ENCODE measurements at places on chromosomes 4 and X. TPM values are rescaled to one million over a fixed set of nuclear protein-coding genes. Genes with fewer than 3 reads are reported as not detected.

Gene SPANXN1
- total RNA-seq, result not detected

Gene ADAMTS3
- 0.12 TPM for total RNA-seq

Gene TRPC3
- 2.9 TPM for total RNA-seq

Gene OPN1MW2
- not detected for total RNA-seq

Gene CXorf51B
- total RNA-seq, result not detected

Gene ETDB
- total RNA-seq, result not detected

Gene RAB41
- total RNA-seq, result not detected

DNA sequence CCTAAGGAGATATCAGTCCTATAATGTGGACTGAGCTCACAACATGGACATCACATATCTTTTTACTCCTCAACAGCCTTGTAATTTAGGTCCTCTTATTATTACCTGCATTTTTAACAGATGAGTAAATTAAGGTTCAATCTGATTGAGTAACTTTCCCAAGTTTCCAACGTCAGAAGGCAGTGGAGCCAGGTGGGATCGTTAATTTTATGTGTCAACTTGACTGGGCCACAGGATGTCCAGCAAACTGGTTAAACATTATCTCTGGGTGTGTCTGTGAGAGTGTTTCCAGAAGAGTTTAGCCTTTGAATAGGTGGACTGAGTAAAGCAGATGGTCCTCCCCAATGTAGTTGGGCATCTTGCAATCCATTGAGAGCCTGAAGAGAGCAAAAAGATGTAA, 59.0 kb upstream of the SLIT2 start:
- peak; percentile 32 for DNase-seq

DNA sequence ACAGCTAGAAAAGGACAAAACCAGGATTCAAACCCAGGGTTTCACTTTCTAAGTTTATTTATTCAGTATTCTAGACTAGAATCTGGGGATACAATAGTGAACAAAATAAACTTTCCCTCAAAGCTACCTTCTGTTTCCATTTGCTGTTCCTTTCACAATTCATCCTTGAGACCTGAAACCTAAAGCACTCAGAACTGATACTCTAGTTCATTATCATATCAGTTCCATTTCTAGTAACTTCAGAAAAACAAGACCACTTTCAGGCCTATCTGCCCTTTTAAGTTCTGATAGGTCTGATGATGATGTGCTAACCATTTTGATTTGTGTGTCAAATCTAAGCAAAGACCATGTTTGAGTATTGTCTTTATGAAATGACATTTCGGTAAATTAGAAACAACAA, 7.8 kb upstream of the XK start:
- DNase-seq, result no peak

GRCh38 chr4:172105918-172106317, 292.7 kb downstream of the GALNTL6 start:
- no peak for DNase-seq

DNA sequence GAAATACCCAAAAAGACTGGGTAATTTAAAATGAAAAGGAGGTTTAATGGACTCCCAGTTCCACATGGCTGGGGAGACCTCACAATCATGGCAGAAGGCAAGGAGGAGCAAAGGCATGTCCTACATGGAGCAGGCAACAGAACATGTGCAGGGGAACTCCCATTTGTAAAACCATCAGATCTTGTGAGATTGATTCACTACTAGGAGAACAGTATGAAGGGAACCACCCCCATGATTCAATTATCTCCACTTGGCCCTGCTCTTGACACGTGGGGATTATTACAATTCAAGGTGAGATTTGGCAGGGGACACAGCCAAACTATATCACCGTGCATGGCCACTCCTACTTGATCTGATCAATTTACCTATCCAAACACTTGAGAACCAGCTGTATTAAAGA, 131.5 kb upstream of the LDB2 start:
- DNase-seq, result no peak

GRCh38 chrX:17833954-17834353, 27.1 kb downstream of the RAI2 start:
- no peak for DNase-seq

DNA sequence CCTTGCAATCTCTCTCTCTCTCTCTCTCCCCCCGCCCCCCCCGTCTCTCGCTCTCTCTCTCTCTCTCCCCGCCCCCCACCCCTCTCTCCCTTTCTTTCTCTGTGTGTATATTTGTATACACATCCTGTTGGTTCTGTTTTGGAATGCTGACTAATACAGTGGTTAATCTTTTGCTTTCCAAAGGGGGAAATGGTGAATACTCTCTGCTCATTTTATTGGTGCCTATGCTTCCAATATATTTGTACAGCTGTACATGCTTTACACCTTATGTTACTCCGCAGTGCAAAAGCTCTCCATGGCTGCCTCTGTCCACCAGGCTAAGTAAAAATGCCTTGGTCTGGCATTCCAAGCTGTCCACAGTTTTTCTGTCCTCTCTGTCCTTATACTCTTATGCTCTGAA, 158.8 kb downstream of the RBMX2 start:
- DNase-seq, result no peak

- no peak for DNase-seq
These were observed 85.6 kb upstream of the EGFL6 start for GRCh38 chrX:13483773-13484172.

- DNase-seq, result no peak
These were observed 13.7 kb upstream of the KLHL5 start for GRCh38 chr4:39048311-39048710.

- no peak for DNase-seq
These were observed 213.1 kb upstream of the HDX start for GRCh38 chrX:84715315-84715714.

DNA sequence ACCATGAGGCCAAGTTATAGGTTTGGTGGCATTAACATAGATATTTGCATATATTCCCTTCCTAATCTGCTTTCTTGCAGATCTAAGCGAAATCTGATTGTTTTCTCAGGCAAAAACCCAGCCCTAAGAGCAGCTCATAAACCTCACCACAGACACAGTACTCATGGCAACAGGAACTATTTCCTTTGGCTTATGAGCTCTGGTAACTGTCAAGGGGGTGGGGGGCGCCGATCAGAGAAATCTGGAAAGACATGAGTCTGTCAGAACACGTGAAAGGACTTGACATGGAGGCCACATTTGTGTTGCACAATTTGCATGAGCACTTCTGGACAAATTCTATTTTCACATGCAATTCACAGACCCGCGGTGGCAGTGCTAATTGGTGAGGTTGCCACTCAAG, 83.7 kb downstream of the MGST2 start:
- peak; percentile 13 for DNase-seq

DNA sequence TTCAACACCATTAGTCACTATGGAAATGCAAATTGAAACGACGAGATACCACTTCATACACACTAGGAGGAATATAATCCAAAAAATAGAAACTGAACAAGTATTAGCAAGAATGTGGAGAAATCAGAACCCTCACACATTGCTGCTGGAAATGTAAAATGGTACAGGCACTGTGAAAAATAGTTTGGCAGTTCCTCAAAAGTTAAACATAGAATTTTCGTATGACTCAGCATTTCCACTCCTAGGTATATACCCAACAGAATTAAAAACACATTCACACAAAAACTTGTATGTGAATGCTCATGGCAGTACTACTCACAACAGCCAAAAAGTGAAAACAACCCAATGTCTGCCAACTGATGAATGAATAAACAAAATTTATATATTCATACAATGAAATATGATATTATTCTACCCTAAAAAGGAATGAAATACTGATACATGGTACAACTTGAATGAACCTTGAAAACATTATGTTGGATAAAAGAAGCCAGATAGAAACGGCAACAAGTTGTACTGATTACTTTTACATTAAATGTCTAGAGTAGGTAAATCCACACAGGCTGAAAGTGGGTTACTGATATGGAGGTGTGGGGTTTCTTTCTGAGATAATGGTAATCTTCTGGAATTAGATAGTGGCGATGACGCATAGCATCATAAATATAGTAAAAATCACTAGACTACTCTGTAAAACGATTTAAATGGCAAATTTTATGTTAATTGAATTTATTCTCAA, 22.3 kb downstream of the TEC start:
- DNase-seq, result peak; percentile 52

- DNase-seq, result no peak
These were observed 123.5 kb downstream of the CAMK2D start for GRCh38 chr4:113637823-113638561.

DNA sequence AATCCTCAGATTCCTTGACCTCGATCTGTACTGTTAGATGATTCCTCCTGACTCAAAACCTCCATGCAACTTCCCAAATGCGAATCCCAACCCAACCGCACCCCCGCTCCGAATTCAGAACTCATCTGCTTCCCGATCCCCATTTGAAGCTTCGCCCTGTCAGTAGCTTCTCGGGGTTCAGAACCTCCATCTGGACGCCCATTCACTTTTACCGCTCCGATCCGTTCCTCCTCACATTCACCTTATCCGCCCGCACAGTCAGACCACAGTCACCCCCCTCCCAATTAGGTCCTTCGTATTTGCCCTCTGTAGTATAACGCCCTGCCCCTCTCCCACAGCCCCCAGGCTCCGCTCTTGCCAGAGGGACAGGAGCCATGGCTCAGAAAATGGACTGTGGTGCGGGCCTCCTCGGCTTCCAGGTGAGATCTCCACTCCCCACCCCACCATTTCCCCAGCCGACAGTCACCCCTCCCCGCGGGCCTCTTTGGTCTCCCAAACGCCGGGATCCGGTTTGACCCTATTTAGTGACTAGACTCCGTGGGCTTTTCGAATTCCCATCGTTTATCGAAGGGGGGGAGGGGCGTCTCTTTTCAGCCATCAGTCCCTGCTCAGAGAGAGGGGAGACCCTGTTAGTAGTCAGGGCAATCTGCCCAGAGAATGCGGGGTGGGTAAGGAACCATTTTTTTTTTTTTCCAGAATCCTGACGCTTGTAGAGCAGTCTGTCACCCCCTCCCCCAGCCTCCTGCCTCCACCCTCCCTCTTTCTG, 691 bp downstream of the MAGED1 start:
- DNase-seq, result peak; percentile 23

- DNase-seq, result no peak
These were observed 645.5 kb downstream of the ANKRD50 start for GRCh38 chr4:124067046-124067445.

DNA sequence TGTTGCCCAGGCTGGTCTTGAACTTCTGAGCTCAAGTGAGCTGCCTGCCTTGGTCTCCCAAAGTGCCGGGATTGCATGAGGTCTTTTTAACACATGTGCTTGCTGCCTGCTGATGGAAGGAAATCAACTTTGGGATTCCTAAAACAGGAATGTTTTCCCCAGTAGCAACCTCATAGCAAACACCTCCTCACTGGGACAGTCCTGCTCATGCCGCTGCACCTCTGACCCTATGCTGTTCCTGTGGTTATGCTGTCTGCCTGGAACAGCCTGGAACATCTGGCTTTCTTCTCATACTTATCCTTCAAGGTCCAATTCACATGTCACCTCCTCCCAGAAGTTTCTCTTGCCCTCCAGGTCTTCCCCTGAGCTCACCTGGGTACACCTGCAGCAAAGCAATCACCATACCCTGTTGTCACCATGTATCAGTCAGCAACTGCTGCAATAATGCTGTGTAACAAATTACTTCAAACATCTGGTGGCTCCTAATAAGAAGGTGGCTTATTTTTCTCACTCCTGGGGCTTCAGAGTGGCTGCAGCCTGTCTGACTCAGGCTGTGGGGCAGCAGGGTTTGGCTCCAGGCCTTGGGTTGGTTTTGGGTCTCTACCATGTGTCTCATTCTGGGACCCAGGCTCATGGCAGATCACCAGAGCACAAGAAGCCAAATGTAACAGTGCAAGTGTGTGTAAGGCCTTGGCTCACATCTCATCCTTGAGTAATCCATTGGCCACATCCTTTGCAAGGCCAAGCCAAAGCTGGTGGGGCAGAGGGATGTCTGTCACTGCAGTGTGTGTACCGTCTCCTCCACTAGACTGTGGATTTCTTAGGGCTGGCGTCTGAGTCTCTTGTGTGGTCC, 59.4 kb upstream of the SORCS2 start:
- DNase-seq, result no peak

GRCh38 chrX:91435395-91435794, 756 bp downstream of the PABPC5 start:
- DNase-seq, result no peak

DNA sequence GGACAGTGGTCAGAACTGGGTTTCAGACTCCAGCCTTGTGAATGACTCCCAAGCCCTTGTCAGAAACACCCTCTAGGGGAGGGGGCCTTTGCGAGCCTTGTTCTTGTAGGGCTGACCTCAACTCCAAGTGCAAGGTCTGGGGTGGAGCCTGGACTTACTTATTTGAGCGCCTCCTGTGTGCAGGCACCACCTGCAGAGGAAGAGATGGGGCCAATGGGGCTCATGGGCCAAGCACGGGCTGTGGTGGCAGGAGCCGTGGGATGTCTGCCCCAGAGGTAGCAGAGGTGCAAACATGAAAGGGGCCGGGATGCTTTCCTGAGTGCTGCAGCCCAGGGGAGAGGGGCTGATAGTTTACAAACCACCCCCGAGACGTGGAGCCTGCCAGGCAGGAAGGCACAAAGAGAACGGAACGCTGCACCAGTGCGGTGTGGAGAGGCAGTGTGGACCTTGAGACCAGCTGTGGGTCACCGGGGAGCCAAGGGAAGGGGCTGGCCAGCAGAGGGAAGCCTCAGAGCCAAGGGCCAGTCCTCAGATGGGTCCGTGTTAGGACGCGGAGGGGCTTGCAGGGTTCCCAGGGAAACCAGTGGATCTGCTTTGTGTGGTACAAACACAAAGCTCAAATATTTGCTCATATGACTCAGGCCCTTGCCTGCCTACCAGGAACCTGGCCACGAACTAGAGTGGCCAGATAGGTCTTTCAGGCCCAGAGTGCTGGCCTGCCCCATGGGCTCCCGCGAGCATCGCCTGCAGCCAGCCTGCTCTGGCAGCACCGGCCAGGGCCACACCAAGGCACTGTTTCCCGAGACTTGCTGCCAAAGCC, 8.7 kb upstream of the TADA2B start:
- DNase-seq, result peak; percentile 89

GRCh38 chr4:8913858-8914460, 42.3 kb upstream of the HMX1 start:
- no peak for DNase-seq

DNA sequence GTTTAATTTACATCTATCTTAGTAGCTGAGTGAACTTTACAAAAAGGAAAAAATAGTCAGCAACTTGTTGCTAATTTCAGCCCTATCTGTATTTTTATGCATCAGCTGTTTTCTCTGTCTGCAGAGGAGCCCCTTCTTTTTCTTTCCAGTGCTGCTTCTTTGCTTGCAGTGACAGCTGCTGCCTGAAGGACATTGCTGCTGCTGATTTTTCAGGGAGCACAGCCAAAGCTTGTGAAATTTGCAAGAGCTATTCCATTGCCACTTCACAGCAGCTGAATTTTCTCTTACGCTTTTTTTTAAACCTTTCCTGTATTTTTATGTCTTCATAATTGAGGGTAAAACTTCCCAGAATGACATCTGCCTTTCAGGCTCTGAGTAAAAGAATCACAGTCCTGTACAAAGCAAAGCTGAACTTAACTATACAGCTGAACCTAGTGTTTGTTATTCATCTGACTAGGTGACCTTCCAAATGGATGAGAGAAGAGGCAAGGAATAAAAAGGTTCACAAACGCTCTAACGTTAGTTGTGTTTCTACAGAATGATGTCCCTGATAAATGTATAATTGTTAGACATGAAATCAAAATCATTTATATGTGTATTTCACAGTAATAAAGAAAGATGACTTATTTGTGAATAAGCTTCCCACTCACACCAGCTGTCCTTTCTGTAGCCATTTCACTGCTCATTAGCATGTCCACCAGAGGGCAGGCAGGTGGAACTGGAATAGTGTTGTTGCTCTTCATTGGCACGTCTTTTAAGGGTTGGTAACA, 541.4 kb downstream of the ADGRL3 start:
- DNase-seq, result no peak

GRCh38 chrX:34884817-34885216, 57.8 kb upstream of the FAM47B start:
- DNase-seq, result peak; percentile 81

GRCh38 chr4:94497690-94498089, 45.9 kb downstream of the PDLIM5 start:
- DNase-seq, result no peak

- no peak for DNase-seq
These were observed 203.0 kb upstream of the GK2 start for GRCh38 chr4:79611026-79611425.

All from M059J (cell line).